ENCODE measurements at places on chromosomes 11 and 22.
A peak's percentile ranks its signal among the peaks of the same experiment; 100 is the strongest.

- no peak for DNase-seq
These were observed 13.1 kb downstream of the ADM start for GRCh38 chr11:10317776-10318526.

- no peak for DNase-seq
These were observed 22.7 kb upstream of the P2RY2 start for GRCh38 chr11:73195191-73196007.

GRCh38 chr11:67662142-67662834 lies 11.8 kb upstream of the ACY3 start:
- DNase-seq: no peak

DNA sequence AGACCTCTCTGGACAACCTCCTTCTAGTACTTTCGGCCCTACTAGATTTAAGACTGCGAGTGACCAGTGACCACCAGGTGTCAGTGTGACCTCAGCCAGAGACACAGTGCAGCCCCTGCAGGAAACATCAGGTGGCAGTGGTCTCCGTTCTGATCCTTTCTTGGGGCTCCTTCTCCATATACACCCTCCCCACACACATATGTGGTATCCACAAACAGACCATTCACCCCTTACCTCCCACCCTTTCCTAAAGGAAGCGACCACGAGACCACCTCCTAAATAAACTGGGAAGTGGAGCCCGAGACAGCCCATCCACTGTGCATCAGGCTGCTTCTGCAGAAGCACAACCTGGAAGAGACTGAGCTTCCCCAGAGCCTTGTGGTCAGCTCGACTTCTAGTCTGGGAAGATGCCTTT lies 38.5 kb upstream of the CYP2D6 start:
- peak; percentile 49 for DNase-seq

DNA sequence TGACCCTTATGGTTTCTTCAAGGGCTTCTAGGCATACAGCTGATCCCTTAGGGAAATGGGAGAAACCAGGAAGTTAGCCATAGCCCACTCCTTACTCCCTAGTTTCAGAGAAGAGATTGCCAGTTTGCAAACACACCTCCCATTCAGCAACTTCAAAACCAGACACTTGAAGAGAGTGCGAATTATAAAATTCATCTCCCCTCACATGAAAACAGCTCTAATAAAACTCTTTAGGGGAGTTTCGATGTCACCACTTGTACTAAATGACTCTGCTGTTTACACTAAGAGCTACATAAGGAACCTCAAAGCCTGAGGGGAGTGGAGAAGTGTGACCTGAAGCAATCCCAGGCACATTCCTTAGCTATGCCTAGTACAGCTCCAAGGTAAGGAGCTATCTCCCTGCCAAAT lies 8.3 kb downstream of the LGR4 start:
- no peak for DNase-seq

DNA sequence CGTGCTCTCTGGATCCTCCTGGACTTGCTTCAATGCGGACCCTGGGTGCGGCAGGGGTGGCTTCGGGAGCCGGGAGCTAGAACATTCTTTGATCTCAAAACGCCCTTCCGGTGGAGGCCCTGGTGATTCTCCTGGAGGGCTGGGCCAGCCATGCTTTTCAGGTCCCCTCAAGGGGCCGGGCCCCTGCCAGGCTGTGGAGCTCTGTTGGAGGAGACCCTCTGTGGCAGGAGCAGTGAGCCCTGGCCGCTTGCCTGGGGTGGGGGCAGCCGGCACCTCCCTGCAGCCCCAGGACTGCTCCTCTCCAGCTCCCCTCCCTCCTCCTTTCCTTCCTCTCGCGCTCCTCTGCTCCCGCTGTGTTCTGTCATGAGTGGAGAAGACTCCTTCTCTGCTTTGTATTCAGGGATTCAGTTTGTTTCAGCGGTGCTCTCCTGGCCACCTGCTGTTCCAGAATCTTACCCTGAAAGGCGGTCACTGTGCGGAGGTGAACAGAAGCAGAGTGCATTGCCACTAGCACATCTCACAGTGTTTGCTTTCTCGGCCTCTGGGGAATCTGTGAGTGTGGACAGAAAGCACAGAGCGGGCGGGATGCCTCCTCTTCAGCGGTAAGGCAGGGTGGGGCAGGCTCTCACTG lies 289.1 kb downstream of the TBC1D22A start:
- DNase-seq: no peak

DNA sequence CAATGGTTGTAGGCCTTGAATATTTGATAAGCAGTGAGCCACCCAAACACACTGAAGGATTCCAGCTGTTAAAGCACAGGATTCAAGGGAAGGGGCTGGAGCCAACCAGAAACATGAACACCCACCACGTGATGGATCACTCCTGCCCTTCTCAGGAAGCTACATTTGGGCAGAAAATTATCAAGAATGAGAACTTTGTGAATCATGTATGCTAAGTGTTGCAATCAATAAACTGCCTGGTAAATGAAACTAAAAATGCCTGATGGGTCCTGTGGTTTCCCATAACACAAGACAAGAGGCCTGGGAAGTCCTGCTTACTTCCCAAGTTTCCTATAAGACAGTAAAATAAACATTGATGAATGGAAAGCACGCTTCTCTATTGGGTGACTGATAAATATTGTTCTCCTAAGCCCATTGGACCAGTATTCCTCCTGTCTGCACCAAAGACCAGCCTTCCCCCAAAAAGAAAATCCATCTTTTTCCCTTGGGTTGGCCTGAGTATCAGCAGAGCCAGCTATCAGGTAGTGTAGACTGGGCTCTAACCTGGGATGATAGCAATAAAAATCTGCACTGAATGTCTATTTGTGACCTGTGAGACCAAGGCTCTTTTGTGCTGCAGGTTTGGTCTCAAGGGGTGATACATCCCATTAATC lies 98.4 kb downstream of the CCDC83 start:
- no peak for DNase-seq

DNA sequence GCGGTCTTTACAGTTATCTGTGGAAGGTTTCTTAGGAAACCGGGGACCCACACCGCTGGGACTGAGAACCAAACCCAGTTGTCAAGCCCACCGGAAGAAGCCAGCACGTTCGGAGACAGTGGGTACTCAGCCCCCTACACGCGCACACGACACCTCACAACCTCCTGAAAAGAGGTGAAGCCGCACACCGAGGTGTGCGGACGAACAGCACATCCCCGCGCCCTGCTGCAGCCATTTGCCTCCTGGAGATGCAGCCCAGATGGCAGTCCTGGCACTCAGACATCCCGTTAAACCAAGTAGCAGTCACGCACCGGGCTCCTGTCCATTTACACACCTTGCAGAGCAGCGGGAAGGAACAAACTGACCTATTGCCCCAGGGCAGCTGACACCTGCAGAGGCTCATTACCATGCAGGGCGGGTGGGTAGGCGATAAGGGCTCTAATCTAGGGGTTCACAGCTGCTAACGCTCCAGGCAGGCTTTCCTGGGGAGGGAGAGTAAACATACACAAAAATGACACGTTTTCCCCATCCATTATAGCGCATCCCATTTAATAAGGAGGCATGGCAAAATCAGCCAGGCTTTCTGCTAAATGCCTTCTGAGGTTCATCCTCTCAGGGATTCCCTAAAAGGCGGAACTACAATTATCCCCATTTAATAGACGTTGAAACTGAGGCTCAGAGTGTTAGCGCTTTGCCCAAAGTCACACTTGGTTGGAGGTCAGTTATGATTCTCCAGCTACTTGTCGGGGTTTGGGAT lies 864 bp upstream of the EHBP1L1 start:
- DNase-seq: no peak

GRCh38 chr11:23502826-23503225 lies 642.6 kb upstream of the CCDC179 start:
- DNase-seq: no peak

- DNase-seq: no peak
These were observed 816.3 kb downstream of the BRD1 start for GRCh38 chr22:49011379-49011768.

- DNase-seq: no peak
These were observed 98.8 kb downstream of the PKNOX2 start for GRCh38 chr11:125263268-125263790.

- DNase-seq: no peak
These were observed 44.7 kb downstream of the NF2 start for GRCh38 chr22:29647954-29648737.

DNA sequence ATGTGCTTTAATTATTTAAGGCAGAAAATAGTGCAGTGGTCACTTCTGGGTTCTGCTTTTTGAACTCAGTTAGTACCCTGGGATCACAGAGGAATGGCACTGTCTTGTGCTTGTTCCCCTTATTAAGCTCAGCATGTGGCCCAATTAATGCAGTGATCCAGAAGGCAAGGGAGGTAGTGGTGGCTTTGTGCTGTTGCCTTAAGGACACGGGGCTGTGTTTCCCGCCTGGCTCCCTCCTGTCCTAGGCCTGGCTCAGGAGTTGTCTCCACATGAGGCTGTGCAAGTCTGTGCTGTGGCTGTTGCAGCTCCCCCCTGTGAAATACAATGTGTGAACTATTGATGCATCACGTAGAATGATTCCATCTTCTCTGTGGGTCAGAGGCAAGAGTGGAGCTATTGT lies 49.2 kb upstream of the CABP7 start:
- DNase-seq: no peak

DNA sequence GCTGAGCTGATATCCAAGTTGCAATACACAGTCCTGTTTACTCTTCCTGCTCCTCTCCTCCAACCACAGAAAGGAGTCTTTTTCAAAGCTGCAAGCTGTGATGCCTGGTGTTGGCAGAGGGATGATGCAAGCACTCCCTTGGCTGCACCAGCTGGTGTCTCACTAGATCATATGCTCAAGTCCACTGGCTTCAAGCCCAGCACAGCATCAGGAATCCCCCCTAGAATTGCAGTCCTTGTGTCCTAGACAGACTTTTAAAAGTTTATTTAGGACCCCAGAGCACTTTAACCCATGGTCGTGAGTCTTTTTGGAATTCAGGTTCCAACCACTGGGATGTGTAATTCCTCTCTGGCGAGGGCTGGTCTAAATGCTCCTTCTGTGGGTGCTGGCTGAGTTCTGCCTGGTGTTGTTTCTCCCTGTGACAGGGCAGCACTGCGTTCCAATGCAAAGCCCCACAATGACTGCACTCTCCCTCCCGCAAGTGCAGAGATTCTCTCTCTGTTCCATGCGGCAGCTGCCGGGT lies 1.9 kb upstream of the HEPN1 start:
- no peak for DNase-seq

DNA sequence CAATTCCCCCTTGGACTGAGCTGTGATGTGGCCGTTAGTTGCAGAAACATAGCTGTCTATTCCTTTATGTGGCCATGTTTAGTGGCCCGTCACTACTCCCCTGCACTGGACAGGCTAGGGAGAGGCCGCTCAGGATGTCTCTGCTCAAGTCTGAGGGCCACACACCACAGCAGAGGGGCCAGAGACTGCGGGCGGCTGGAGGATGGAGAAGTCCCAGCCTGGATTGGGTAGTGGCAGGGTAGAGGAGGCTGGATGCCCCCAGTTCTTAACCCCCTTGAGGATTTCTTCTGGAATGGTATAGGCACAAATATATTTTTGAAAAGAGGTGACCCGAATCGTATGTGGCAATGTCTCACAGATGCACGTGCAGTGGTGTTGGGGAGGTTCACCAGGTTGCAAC lies 116.4 kb upstream of the B3GAT1 start:
- no peak for DNase-seq

DNA sequence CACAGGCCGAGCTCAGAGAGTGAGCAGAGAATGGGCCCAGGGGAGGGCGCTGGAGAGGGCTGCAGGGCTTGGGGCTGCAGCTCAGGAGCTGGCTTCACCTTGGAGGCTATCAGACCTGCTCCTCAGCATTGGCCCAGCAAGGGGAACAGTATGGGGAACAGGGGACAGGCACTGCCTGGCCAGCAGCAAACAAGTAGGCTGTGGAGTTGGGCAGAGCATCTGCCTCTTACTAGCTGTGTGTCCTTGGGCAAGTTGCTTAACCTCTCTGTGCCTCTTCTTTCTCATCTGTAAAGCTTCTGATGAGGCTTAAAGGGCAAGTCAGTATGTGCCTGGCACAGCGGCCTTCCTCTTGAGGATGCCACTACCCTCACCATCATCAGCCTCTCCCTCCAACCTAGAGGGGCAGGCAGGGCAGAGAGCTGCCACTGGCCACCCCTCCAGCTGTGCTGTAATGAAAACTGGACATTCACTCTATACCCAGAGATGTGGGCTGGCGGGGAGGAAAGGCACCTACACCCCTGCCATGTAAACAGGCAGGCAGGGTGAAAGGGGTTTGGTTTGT lies 7.5 kb upstream of the CDKN1C start:
- DNase-seq: peak; percentile 17

DNA sequence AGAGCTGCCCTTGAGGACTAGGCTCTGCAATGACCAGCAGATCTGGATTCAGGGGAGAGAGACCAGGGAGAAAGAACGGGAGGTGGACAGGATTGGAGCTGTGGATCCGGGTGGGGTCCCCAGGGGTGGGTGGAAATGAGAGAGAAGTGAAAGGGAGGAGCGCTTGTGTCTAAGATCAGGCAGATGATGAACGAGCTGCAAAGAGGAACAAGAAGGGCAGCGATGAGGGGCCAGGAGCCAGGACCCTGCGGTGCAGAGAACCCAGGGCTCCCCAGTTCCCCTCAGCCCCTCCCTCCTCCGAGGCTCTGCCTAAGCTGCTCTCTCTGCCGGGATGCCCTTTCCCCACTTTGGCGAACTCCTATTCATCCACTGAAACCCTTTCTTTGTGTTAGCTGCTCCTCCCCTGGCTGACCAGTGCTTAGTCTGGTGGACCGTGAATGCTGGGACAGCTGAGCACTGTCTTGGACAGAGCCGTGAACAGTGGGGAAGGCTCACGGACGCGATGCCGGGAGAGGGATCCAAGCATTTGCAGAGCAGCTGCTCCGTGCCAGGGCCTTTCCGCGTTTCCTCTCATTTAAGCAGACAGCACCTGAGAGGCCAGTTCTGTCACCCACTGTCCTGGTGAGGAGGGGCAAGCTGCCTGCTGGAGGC lies 35.9 kb downstream of the SHISAL1 start:
- no peak for DNase-seq

GRCh38 chr22:24976442-24977218 lies 24.1 kb downstream of the KIAA1671 start:
- no peak for DNase-seq

DNA sequence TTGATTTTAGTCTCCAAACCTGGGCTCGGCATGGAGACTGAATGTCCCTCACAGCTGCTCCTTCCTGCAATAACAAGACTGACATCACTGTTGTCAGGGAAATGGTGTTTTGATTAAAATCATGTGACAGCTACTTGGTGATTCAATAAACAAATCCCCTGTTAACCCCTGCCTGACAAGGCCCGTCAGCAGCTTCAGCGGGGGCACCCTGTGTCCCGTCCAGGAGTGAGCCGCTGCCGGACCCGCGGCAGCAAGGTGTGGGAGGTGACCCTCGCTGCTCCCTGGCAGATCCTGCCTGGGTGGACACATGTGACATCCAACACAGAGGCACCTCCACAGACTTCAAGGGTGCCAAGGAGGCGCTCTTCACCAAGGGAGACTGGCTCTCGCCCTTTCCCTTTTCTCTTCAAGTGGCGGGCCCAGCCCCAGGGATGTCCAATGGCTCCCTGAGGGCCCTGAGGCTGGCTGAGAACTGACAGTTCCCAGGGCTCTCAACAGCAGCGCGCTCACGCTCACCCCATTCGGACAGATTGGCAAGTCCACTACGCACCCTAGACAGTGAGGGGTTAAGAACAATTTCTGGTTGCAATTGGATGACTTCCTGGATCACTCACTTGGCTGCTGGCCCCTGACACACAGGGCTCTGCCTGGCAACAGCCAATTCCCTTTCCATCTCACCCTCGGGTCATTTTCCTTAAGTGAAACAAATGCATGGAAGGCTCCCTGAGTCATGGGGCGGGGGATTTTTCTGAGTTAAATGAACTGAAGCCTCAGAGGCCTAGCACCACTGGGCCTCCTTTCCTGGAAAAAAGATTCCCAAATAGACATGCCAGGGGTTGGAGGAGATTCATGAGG lies 30.7 kb downstream of the PPP2R1B start:
- DNase-seq: no peak

GRCh38 chr11:92236856-92237255 lies 12.2 kb downstream of the FAT3 start:
- DNase-seq: no peak
